ENCODE measurements at places on chromosomes 16 and 17.
A peak's percentile ranks its signal among the peaks of the same experiment; 100 is the strongest.

DNA sequence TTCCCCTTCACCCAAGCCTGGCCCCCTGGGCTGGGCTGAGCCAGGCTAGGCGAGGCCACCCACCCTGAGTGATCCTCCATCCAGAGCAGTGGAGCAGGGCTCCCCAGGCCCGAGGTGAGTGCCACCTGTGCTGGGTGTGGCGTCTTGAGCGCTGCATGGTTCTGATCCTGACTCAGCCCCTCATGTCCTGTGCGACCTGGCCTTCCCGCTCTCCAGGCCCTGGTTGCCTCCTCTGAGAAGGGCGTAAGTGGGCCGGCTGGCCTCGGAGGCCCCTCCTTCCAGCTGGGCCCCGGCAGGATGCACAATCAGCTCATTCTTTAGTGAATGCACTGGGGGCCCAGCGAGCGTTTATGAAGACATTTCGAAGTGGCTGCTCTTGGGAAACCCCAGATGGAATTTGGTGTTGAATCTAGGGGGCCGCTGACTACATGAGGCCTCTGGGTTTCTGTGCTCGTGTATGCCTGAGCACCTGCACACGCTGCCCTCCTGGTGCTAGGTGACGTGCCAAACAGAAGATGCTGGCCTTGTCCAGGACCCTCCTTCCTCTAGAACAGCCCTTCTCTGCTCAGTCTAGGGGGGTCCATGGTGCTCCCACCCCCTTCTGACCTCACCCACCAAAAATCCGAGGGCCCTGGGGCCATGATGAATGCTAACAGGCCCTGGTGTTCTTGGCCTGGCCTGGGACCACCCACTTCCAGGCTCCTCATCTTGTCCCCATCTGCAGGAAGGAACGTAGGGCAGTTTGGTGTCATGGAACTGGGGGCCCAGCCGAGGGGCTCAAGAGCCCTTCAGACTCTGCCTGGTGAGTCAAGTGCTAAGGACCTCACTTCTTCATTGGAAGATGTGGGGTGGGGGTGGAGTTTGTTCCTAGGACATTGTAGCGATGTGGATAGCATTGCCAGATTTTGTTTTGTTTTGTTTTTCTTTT, 3.6 kb upstream of the TMEM92 start:
- no peak for DNase-seq

- no peak for DNase-seq
Observed at GRCh38 chr16:57889960-57890751, 80.8 kb downstream of the CNGB1 start.

GRCh38 chr16:20799599-20799998, 6.7 kb downstream of the ERI2 start:
- peak; percentile 21 for DNase-seq

DNA sequence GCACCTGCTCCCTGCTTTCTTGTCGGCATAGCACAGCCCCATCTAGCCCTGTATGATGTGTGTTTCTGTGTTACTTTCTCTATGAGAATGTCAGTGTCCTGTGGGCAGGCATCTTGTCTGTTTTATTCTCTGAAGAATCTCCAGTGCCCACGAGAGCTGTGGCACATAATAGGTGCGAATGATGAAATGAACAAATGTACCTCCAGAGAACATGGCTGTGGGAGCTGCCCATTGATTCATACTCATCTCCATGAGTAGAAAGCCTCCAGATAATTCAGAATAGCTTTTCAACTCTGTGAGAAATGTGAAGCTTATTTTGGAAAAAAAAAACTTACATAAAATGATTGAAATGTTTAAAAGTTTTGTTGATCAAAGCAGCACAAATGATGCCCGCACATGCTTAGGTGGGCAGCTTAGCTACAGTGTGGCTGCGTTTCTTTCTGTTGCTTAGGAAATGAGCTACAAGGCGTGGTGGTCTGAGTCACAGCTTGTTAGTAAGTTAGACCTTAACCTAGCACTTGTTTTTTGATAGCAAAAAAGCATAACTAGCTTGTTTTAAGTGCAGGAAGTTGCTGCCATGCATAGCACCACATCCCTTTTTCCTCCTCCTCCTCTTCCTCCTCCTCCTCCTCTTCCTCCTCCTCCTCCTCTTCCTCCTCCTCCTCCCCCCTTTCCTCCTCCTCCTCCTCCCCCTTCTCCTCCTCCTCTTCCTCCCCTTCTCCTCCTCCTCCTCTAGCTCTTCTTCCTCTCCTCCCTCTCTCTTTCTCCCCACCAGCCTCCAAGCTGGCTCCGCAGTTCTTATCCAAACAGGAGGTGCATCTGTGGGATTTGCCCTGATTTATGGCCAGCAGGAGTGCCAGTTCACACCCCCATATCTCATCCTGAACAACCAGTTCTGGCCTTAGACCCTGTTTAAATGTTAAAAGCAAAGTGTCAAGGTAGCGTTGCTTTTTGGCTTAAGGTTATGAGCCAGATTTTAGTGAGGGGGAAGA, 221.5 kb downstream of the IRF8 start:
- no peak for DNase-seq

Data from G401 (cell line).